Activated CD8-positive, alpha-beta memory T cell treated with anti-CD3 and anti-CD28 coated beads for 48 hours (primary cell): ENCODE measurements at places on chromosomes 11 and 22.

- no peak for DNase-seq
Measured at GRCh38 chr11:106224172-106224571, 146.7 kb downstream of the AASDHPPT start.

DNA sequence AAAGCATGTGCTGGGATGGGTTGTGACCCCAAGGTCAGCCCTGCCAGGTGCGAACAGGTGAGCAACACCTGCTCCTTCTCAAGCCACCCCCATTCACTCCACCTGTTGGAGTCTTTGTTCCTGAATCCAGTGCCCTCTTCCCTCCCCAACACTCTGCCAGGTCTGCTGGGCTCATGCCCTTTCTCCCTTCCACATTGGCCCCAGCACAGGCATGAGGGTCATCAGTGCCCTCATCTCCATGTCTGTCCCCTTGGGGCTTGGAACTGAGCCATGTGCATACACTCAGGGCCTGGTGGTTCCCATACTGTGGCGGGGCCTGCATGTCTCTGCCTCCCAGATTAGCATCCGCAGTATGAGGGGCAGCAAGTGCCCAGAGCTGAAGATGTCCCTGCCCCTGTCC lies 19.1 kb downstream of the RFPL2 start:
- DNase-seq = no peak

DNA sequence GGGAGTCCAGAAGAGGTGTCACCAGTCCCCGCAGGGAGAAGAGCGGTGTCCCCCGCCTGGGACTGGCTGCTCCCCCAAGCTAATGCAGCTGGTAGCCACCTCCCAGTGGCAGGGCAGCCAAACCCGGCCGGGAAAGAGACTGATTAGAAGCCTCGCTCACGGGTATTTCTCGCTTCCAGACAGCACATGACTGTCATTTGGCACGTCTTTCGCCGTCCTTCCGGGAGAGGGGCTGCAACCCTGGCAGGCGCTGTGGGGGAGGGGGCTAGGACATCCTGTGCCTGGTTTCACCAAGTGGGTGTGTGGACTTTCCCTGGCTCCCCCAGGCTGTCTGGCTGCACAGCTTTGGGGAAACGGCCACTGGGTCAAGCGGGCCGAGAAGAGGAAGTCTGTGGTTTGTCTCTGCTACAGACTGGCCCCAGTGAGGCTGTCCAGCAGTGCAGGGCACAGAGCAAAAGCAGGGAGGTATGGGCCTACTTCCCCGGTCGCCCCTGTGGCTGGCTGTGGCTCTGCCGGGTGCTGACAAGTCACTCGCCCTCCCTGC lies 3.8 kb downstream of the CD81 start:
- no peak for DNase-seq

DNA sequence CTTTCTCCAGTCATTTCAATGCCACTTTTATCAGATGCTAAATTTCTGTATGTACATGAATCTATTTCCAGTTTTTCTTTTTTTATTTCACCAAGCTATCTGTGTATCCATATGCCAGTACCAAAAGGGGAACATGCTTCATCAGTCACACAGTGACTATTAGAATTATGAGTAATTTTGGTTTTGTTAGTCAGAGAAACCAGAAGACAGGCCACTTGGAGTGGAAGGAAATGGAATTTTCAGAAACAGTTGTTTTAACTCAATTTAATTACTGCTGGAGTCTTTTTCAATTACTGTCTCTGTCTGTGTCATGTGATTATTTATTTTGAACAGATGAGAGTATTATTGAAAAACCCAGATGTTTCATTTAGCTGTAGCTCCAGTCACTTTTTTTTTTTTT lies 84.6 kb upstream of the ANO3 start:
- DNase-seq = no peak

DNA sequence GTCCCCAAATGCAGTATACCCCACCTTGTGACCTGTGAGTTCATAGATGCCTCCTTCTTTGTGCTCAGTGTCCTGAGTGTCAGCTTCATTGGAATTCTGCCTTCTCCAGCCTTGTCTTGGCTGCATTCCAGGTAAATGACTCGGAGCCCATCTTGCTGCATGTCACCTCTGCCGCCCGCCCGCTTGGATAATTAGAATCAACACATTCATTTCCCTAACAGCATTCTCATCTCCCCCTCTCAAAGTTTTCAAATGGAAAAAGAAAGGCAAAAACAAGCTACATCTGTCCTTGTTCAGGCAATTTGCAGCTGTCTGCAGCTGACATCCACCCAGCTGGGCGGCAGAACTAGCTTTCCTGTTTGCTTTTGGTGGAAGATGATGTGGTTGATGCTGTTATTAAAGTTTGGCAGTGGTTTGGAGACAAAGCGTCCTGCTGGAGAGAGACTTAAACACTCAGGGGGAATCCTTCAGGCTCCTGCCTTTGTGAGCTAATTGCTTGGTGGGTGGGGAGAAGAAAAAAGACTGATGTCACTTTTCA lies 198.8 kb upstream of the SEZ6L start:
- DNase-seq = no peak

DNA sequence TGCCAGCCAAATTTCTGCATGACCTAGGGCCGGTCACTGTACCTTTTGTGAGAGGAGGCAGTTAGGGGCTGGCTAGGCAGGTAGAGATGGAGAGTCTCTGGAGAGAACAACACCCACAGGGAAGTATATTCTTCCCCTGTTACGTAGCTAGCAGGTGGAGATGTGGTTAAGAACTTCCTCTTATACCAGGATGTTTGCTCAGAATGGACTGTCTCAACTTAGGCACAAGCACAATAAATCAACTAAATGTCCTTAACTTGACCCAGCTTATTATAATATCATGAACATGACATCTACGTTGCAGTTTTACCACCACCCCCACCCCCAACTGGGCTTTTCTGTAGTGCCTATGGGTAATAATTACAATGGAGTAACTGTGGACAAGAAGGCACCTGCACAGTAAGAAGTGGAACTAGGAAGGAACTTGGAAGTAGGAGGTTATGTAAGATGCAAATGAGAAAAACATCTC lies 60.7 kb upstream of the MPEG1 start:
- no peak for DNase-seq

- DNase-seq = no peak
Measured at GRCh38 chr11:33940538-33940815, 48.6 kb upstream of the LMO2 start.

- no peak for DNase-seq
Measured at GRCh38 chr11:28242596-28242995, 134.4 kb downstream of the METTL15 start.

DNA sequence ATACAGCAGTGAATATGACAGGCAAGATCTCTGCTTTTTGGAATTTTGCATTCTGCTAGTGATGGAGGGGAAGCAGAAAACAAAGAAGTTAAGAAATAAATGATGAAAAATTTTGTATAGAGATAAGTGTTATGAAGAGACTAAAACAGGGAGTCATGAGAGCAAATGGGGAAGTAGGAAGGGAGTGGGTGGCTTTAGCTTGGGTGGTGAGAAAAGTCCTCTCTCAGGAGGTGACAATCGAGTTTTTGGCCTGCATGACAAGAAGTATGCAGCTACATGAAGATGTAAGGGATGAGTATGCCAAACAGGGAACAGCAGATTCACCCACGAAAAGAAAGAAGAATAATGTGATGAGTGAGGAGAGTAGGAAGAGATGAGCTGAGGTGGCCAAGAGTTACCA lies 80.7 kb upstream of the MPPED2 start:
- DNase-seq = no peak

GRCh38 chr11:99937330-99937729 lies 749.8 kb upstream of the ARHGAP42 start:
- DNase-seq = no peak

DNA sequence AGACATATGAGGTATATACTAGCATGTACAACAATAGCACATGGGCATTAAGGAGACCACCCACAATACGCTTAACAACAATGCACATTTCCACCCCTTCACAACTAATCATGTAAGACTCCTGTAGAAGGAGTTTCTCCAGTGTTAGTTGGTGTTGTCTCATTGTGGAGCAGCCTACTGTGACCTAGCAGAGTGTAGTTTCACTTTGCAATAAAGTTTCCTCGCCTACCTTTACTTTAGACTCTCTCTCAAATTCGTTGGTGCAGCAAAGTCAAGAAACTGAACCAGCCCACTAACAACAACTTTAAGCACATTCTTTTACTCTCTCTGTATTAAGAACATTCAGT lies 863.6 kb downstream of the FAM181B start:
- DNase-seq = no peak

- DNase-seq = no peak
Measured at GRCh38 chr11:45477588-45477987, 187.8 kb downstream of the CHST1 start.

DNA sequence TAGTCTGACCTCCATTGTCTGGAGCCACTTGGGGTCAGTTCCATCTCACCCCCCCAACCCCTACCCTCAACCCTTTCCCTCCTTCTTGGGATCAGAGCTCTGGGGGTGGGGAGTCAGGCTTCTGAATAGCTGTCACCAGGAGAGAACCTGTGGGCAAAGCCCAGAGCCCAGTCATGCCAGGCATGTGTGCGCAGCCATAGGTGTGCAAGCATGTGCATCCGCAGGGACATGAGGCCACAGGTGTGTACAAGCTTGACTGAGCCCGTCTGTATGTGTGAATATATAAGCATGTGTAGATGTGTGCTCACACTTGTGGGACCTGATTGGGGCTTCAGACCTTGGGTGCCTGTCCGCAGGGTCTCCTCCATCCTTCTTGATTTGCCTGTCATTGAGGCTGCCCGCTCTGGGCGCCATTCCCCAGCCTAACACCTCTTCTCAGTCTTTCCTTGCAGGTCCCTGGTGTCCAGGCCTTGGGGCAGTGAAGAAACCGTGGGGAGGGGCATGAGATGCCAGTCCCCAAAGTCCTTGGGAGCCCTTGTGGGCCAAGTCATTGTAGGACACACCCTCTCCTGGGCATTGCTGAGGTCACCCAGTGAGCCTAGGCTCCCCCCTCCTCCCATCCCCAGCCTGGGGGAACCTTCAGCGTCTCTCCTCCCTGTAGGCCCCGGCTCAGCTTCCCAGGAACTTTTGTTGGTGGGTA lies 9.0 kb downstream of the ATG16L2 start:
- DNase-seq = no peak

DNA sequence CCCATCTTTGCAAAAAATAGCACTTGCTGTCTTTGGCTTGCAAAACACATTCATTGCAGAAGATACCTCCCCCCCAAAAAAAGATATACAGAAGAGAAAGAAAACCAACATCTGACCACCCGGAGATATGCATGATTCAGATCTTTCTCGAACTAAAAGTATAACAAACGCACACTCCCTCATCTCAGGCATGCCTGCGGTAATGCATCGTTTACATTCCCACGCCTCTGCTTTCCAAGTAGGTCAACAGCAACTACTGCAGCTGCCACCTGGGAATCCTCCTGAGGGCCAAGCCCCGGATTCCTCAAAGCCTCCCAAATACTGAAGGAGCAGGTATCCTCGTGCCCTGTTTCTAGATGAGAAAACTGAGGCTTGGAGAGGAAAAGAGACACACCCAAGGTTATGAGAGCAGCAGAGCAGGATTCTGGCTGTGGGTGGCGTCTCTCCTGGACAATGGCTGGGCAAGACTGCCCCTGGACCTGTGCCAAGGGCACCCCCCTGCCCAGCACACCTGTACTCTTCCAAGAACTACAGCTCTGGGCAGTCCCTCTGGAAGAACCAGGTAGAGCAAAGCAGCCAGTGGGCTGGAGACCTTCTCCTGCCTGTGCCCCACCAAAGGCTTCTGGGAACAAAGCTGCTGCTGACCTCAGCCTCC lies 38.1 kb downstream of the NUP50 start:
- DNase-seq = no peak

DNA sequence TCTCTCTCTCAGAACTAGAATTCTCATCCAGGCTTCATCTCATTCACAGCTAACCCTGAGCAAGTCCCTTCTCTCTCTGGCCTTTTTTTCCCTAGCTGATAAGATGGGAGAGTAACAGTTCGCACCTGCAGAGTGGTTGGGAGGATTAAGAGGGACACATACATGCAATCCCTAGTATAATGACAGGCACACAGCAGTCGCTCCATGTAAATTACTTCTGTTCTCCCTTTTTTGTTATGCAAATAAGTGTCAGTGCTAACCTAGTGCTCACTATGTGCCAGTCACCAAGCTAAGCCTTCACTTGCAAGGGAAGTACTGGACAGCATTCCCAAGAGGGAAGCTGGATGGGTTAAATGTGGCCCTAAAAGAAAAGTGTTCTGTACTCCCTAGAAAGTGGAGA lies 63.4 kb downstream of the TENM4 start:
- no peak for DNase-seq

DNA sequence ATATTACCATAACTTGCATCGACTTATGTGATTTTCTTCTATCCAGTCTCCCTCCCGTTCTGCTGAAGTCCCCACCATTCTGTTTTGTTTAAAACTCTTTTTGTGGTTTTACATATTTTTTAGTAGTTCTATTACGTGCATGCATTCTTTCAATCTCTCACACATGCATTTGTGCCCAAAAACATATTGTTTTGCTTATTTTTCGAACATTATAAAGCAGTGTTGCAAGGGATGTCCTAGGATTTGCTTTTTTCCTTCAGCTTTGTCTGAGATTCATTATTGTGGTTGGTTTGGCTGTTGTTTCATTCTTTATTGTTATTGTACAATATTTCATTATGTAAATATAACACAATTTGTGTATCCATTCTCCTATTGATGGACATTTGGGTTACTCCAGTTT lies 235.7 kb downstream of the DYNC2H1 start:
- no peak for DNase-seq

GRCh38 chr11:102683277-102683676 lies 22.3 kb downstream of the MMP27 start:
- DNase-seq = no peak

DNA sequence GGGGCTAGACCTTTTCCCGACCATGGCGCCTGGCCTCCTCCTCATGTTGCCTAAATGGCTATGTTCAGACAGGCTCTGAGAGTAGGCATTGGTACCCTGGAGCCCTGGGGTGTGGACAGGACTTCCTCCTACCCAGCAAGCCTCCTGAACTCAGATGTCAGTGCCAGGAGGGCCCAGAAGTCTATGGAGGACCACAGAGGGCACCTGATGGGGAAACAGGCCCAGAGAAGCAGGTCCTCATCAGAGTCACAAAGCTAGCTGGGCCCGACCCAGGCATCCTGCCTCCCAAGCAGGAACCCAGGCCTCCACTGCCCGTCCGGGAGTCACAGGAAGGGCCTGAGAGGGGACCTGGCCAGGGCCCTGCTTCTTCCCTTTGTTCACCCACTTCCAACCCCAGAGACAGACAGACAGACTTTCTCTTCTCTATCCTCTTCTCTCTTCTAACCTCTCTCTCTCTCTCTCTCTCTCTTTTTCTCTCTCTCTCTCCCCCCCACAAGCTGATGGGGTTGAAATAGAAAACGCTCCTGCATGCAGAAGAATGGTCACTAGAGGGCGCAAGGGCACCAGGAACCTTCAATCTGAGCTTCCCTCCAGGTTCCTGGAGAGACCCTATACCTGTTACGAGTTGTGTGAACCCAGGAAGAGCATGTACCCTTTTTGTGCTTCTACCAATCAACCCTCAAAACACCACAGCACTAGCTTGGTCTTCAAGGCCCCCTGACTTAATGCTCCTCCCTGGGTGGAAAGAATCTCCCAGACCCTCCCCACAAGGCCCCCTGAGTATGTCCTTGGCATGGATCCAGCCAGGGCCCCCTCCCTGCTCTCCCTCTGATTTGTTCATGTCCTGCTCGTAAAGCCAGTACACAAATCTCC lies 27.1 kb downstream of the ARAP1 start:
- peak; percentile 54 for DNase-seq
